ENCODE measurements at places on chromosomes 4 and X.

- no peak for DNase-seq
These were observed 566.1 kb upstream of the BOD1L1 start for GRCh38 chr4:14193601-14194000.

DNA sequence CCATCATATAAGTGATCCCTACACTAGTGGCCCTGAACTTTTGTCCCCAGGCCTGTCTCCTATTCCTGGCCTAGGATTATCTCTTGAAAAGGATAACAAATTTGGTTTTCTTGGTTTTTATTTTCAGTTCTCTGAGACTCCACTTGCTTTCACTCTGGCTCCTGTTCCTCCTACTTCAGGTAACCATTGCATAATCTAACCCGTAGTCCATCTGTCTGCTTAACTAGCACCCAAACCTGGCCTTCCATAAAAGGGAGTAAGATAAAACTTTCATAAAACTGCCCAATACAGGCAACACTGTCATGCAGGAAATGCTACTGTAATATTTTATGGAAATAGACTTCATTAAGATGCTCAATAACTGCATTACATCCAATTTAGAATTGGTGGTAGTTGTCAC, 52.1 kb upstream of the RAP1GDS1 start:
- no peak for DNase-seq

DNA sequence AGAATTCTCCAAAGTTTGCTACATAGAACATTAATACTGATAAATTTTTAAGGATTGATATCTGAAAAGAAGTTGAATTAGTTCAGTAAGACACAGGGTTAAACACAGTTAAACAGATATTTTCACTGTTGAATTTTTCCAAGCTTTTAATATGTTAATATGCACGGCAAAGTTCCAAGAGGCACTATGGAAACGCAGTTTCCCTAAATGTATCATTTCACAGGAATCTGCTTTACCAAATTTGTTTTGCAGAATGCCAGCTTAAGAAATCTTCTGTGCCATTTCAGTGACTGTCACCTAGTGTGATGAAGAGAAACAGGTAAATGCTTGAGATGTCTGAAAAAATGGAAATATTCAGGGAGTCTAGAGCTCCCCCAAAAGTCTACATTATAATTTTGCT, 395.9 kb upstream of the GRIA3 start:
- DNase-seq, result no peak

DNA sequence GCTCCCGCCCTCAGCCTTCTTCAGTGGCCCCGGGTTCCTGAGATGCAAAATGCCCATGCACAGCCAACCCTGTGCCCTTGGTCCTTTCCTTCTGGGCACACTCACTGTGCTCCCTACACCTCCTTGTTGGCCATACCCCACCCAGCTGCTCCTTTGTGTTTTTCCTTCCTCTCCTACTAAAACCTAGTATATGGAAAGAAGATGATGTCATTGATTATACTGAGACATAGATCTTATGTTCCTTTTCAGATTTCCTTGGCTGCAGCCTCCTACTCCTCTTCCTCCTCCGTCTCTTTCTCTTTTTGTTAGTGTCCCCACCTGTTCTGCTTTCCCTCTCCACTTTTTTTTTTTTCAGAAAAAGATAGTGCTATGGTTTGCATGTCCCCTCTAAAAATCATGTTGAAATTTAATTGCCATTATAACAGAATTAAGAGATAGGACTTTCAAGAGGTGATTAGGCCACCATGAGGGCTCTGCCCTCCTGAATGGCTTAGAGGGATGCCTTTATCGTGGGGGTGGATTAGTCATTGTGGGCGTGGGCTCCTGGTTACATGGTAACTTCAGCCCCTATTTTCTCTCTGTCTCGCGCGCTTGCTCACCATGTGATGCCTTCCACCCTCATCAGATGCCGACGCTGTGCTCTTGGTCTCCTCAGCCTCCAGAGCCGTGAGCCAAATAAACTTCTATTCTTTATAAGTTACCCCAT, 254.9 kb upstream of the GATB start:
- no peak for DNase-seq

- no peak for DNase-seq
These were observed 53.3 kb downstream of the AR start for GRCh38 chrX:67596839-67597790.

GRCh38 chr4:24799544-24800324, 4.4 kb downstream of the SOD3 start:
- DNase-seq, result no peak

GRCh38 chr4:98113012-98113411, 30.3 kb downstream of the STPG2 start:
- peak; percentile 35 for DNase-seq

DNA sequence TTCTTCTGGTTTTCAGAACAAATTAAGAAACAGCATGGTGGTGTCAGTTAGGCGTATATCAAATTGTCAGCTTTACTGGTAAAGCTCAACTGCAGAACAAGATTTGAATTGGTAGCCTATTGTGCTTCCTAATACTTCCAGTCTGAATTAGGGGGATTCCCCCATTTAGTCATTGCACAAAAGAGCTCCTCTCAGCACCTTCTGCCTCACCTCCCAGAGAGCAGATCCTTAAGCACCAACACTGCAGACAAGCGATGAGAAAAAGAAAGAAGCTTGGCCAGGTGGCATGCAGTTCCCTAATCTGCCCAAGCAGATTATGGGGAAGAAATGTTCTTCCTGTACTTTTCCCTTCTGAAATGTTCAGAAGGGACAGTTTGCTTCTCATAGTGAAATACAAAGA, 9.2 kb downstream of the MAP9 start:
- DNase-seq, result peak; percentile 18

DNA sequence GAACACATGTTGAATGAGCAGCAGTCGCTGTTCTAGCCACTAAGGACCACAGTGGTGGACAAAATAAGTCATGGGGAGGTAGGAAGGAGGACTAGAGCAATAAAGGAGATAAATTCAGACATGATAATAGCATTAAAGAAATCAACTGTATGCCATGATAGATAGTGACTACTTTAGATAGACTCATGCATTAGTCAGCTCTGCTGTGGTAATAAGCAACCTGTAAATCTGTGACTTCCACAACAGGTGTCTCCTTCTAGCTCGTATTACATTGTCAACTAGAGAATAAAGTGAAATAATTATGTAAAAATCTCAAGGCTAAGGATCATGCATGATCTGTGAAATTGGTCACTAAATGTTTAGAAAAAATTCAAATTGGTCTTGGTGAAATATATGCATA, 77.9 kb downstream of the WWC2 start:
- DNase-seq, result peak; percentile 75

- DNase-seq, result no peak
These were observed 75.4 kb downstream of the MBNL3 start for GRCh38 chrX:132413459-132413858.

GRCh38 chr4:15378062-15378461, 49.8 kb upstream of the C1QTNF7 start:
- DNase-seq, result peak; percentile 89

- DNase-seq, result no peak
These were observed 10.3 kb downstream of the ENPEP start for GRCh38 chr4:110486256-110486655.

DNA sequence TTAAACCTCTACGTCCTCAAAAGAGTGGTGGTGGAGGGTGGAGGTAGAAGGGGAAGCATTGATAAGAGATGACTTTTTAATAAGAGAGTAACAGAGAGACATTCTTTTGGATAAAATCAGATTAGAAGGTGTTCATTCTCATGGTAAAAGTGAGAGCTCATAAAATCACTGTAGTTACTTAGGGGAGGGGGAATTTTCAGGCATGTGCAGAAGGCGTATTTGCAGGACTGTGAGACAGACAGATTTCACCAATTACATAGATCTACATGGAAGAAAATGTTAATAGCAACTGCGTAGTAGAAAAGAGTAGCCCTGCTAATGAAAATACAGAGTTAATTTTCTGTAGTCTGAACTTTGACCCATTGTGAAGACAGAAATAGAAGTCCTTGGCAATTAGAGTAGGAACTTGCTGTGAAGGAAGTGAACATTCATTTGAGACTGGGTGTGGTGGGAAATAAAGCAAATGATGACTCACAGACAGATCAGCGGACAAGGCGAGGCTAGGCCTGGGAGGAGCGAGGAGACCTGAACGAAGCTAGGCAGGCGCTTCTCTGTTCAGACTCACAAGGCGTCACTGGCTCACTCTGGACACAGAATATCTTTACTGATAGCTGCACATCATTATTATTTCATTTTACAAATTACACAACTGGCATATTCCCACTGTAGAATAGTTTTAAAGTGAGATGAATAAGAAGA, 57.2 kb upstream of the FAM9C start:
- peak; percentile 94 for DNase-seq

DNA sequence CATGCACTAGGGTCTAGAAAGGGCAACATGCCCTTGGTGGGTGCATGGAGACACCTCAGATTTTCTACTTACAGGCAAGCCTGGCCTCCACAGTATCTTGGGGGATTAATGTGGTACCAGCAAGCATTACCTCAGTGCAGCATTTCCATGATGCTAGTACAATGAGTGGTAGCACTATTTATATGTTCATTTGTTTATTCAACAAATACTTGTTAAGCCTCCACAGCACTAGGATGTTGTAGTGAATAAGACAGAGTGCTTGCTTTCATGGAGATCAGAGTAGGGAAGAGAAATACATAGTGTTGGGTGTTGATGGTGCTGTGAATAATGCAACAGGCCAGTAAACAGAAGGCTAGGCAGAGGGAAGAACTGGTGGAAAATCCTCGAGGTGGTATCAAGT, 133.4 kb downstream of the KLHL8 start:
- DNase-seq, result no peak

GRCh38 chr4:99090481-99091215, 2.1 kb upstream of the ADH5 start:
- DNase-seq, result peak; percentile 17

GRCh38 chr4:42490015-42490414, 92.7 kb downstream of the SHISA3 start:
- DNase-seq, result no peak

DNA sequence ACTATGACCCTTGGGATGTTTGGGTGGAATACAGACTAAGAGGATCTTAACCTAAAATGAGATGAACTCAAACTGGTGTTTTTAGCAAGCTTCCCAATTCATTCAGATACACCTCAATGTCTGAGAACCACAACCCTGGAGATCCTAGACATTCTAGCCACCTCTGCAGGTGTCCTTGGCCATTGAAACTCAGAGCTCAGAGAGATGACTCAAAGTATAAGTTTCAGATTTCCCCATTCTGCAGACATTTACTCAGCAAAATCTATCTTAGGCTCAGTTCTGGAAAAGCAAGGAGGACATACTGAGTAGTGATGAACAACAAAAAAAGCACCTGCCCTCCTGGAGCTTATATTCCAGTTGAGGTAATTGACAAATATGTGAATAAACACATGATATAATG, 47.8 kb downstream of the COMMD8 start:
- DNase-seq, result no peak

DNA sequence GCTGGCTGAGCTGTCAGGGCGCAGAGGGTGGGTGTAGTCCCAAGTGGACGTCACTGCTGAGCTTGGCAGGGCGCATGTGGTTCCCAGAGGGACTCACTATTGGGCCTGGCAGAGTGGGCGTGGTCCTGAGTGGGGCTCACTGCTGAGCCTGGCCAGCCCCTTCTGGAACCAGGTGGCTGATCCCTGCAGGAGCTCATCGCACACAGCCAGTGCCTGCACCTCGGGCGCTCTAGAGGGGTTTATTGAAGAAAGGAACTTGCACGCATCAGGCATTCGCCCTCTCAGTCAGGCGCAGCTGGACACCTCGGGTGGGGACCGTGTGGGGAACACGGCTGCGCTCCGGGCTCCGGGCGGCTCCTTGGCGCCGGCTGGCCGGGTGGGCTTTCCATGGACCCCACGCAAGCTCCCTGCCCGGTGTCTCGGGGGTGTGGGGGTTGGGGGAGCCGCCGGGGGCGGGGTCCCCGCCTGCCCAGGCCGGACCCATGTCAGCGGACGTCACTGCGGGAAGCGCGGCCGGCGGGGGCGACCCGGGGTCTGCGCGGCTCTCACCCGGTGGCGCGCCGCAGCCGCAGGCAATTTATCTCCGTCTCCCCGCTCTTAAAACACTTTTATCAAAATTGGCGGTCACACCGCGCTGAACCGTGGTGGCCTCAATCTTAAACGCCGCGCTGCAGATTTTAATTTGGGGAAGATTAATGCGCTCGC, 65.4 kb upstream of the NKX1-1 start:
- no peak for DNase-seq

GRCh38 chrX:86028681-86029080, 18.7 kb downstream of the CHM start:
- no peak for DNase-seq

GRCh38 chr4:140122891-140123290, 31.1 kb downstream of the MAML3 start:
- DNase-seq, result no peak

- no peak for DNase-seq
These were observed 399.2 kb downstream of the NLGN4X start for GRCh38 chrX:5829469-5829868.

- DNase-seq, result no peak
These were observed 2.5 kb upstream of the GABRE start for GRCh38 chrX:151977009-151977408.

- DNase-seq, result no peak
These were observed 27.7 kb upstream of the TADA2B start for GRCh38 chr4:7015383-7016035.

DNA sequence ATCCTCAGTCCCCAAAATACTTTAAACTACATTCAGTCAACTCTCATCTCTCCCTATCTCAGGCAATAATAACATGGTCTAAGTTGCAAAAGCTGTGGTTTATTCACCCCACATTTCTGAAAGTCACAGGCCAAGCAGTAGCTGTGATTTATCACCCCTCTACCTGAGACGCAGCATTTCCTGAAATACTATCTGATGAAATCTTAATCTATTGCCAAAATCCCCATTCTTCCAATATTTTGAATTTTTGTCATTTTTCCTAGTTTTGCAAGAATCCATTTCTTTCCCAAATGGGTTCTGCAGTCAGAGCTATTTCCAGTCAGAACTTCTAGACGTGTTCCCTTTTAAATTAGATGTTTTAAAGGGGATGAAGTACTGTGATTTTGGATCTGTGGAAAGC, 148.3 kb downstream of the BANK1 start:
- no peak for DNase-seq

GRCh38 chrX:69082055-69082752, 83.0 kb downstream of the PJA1 start:
- no peak for DNase-seq

DNA sequence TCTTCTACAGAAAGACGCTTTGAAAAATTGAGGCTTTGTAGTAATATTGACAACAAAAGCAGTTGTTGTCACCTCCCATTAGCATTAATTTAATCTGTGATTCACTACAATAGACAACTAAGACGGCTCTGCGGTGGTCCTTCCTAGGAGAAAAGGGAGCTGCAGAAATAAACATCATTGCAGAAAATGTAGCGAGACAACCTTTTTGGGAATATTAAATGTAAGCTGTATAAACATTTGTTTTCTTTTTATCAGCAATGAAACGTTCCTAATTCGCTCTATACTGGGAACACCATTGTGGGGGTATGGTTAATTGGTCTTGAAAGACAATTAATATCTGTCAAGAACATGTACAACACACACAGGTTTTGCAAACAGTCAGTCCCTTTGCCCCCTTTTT, 583.3 kb upstream of the TENM3 start:
- no peak for DNase-seq

DNA sequence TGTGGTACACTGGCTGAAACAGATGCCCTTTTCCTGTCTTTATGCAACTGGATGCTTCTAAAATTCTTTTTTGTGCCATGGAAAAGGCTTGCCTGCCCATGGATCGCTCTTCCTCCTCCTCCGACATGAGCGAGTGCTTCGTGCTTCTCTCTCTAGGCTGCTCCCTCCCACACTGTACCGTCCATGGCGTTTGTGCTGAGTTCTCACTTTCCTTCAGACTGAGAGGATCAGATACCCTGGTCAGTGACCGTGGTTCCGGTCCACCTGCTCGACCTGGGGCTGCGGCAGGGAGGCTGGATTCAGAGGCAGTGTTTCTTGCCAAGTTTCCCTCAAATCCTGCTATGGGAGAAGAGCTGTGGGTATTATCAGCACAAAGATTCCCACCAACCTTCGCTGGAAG, 10.2 kb upstream of the CLDN24 start:
- DNase-seq, result no peak
